ENCODE measurements at places on chromosomes 5 and 9.

DNA sequence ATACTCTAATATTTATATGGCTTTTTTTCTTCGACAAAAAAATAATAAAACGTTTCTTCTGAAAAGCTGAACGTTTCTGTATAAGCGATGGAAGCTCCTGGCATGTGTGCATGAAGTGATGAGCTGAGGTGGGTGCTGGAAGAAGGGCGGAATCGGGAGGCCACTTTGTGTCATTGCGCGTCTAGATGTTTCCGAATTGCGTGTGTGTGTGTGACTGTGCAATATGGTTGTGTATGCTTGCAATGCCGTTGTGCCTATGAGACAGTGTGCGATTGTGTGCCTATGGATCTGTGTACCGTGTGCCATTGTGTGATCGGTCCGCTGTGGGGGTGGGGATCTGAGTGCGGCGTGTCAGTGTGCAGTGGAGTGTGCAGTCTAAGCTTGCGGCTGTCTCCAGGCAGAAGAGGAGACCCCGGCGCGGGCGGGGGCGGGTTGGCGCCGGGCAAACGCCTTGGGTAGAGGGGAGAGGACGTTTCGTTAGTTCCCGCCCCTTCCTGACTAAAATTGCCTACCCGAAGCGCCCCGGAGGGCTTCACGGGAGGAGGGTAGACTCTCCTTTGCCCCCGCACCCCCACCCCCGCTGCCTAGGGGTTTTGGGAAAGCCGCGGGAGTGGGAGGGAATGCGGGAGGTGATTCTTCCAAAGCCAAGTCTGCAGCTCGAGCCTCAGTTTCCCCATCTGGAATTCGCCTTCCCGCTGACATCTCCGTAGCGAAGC lies 24.2 kb downstream of the PCDHGC5 start:
- DNase-seq = no peak

DNA sequence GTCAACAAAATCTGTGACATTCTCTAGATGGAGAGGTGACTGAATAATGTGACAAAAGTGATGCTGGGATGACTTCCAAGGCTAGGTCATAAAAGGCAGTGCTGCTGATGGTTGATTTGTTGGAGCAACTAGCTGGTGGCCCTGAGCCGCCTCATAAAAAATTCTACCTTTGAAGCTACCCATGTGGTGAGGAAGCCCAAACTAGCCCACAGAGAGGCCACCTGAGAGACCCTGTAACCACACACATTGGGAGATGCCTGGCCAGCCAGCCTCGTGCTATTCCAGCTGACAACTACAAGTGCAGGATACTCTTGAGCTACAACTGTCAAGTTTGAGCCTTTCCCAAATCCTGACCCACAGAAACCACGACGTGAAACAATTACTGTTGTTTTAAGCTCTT lies 22.7 kb downstream of the CLTA start:
- DNase-seq = no peak

DNA sequence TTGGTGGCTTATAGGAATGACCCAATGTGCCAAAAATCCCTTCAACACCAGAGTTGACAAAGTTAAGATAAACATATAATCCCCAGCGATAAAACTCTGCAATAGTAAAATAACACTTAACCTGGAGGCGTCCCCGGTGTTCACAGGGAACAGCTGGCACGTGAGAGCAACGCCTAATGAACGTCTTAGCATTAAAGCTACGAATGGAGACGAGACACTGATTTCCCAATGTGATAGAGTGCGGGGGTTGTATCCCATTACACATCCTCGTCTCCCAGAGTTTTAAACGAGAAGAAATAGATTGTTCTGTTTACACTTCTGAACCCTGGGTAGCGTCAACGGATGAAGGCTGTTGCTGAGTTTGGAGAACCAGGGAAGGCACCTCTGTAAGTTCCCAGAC lies 57.6 kb downstream of the PTCH1 start:
- DNase-seq = no peak

GRCh38 chr9:2526071-2526828 lies 95.3 kb upstream of the VLDLR start:
- no peak for DNase-seq
